ENCODE measurements at places on chromosomes 16 and 17.

- DNase-seq, result peak; percentile 94
These were observed 3.2 kb upstream of the METRN start for GRCh38 chr16:711548-712320.

- DNase-seq, result no peak
These were observed 8.6 kb downstream of the MAPT start for GRCh38 chr17:45902892-45903346.

GRCh38 chr16:57727610-57728009 lies 8.0 kb upstream of the KATNB1 start:
- DNase-seq, result no peak

DNA sequence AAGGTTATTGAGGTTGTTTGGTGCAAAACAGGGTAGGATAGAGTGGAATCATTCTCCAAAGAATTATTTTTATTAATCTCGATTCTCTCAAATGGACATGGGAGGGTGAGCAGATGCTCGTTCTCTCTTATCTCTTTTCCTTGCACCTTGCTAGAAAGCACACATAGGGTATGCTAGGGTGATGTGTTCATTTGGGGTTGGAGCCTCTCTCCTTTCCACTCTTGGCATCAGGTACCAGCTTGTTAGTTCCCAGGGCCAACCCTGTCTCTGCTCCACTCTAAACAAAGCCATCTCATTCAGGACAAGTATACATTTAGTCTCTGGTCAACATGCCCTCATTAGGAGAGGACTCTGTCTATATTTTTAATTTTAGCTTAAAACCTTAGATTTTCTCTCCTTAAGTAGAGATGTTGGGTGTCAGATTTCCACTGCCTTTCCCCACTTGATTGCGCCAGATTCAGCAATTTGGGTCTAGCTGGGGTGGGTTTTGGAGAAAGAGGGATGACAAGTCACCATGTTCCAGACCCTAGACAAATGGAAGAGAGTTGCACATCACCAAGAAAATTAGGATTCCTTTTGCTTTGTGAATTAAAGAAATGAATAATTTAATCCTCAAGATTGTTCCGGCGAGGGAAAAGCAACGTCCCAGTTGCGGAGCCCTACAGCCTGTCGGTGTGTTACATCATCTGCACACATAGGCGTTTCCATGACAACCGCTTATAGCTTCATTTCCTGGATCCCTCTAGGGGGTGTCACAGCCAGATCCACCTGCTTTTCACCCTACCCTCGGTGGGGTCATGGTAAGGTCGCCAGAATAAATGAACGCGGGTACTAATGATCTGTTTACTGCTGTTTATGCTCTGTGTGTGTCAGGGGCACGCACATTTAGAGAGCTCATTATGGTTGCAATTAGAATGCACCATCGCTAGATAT lies 41.6 kb downstream of the SNX11 start:
- DNase-seq, result no peak

GRCh38 chr17:81021531-81022343 lies 13.2 kb upstream of the BAIAP2 start:
- no peak for DNase-seq

GRCh38 chr17:80984749-80985148 lies 6.9 kb upstream of the CHMP6 start:
- no peak for DNase-seq

DNA sequence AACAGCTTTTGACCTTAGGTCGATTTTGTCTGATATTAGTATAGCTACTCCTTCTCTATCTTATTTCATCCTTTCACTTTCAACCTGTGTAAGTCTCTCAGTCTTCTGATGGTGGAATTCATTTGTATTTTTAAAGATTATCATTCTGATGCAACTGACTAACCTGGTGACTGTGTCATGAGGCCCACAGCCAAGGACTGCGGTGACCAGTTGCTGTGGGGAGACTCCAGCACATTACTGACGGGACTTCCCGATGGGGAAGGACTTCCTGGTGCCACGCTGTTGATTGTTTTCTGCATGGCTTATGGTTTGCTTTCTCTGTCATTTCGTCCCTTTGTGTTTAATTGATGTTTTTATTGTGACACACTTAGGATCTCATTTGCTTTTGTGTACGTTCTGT lies 34.2 kb downstream of the RMI2 start:
- DNase-seq, result no peak

DNA sequence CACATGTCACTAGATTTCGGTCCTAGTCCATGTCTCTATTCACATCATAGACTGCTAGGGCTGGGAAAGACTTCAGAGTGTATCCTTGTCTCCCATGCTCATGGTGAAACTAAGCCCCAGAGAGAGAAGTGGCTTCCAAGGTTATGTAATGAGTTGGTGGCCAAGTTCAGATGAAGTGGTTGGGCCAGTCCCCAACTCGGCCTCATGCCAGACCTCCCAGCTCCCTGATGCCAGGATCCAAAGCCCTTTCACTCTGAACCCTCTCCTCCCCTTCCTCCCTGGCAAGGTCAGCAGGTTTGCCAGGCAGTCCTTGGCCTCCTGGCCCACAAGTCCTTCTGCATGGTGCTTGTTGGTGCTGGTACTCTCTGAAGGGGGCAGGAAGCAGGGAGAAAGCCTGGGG lies 189.7 kb downstream of the AXIN2 start:
- DNase-seq, result no peak

DNA sequence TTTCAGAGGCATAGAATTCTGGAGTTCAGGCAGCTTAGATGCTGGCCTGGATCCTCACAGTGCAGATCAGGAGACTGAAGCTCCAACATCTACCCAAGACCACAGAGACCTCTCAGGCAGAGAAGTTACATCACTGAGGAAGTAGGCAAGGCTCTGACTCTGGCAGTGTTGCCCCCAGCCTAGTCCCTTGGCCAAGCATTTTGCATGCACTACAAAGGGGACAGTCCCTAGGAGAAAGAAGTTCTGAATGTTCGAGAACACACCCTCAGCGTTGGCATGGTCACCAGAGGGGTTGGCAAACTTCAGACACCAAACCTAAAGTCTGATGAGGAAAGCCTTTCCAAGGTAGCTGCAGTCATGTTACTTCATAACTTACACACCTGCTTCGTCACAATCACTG lies 2.5 kb downstream of the RANBP10 start:
- no peak for DNase-seq

DNA sequence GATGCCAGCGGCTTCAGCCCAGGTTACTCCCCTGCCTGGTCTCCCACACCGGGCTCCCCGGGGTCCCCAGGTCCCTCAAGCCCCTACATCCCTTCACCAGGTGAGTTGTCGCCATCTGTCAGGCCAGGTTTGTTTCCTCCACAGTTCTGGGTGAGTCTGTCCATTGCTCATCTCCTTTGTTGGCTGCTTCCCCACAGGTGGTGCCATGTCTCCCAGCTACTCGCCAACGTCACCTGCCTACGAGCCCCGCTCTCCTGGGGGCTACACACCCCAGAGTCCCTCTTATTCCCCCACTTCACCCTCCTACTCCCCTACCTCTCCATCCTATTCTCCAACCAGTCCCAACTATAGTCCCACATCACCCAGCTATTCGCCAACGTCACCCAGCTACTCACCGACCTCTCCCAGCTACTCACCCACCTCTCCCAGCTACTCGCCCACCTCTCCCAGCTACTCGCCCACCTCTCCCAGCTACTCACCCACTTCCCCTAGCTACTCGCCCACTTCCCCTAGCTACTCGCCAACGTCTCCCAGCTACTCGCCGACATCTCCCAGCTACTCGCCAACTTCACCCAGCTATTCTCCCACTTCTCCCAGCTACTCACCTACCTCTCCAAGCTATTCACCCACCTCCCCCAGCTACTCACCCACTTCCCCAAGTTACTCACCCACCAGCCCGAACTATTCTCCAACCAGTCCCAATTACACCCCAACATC lies 28.8 kb downstream of the POLR2A start:
- DNase-seq, result no peak

DNA sequence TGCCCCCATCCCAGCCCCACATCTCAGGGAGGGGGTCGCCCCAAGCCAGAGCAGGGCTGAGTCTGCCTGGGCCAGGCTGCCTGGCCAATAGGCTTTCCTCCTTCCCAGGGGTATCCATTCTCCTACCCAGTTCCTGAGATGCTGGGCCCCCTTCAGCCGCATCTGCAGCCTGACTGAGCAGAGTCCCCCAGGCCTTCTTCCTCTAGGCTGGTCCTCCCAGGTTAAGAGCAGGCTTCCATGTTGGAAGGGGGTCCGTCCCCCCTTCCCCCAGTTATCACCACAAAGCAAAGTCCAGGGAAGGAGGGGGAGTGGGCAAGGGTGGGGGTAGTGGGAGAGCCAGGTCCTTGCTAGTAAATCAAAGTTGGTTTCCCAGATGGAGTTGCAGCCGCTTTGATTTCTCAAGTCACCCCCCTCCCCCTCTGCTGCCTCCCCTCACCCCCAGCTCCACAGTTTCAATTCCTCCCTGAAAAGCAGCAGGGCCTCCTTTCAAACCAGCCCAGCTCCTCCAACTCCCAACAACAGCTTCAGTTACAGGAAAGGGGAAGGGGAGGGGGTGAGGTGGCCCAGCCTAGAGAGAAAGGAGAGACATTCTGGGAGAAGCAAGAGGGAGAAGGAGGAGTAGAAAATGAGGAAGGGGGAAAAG lies 9.5 kb upstream of the FZD2 start:
- no peak for DNase-seq

DNA sequence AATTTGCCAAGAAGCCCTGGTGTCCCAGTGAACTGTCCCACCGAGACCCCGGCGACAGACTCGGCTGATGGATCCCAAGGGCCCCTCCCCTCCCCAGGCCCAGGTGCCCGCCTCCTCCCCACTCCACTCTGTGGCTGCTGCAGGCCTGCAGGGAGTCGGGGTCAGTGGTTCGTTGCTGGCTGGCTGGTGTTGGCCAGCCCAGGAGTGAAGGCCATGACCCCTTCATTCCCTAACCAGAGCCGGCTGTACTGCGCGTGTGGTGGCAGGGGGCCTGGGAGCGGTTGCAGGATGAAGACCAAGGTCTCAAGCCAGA lies 9.2 kb upstream of the TBX2 start:
- DNase-seq, result no peak

DNA sequence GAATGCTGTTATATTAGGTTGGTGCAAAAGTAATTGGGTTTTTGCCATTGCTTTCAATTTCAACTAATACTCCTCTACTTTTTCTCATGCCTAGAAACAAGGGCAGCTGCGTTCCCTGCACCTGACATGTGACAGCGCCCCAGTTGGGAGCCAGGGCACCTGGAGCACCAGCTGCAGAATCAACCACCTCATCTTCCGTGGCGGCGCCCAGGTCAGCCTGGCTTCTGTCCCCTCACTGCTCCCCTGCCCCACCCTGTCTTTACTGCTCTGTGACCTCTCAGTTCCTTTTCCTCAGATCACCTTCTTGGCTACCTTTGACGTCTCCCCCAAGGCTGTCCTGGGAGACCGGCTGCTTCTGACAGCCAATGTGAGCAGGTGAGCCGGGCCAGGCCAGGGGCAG lies 16.4 kb upstream of the ITGAD start:
- DNase-seq, result no peak

DNA sequence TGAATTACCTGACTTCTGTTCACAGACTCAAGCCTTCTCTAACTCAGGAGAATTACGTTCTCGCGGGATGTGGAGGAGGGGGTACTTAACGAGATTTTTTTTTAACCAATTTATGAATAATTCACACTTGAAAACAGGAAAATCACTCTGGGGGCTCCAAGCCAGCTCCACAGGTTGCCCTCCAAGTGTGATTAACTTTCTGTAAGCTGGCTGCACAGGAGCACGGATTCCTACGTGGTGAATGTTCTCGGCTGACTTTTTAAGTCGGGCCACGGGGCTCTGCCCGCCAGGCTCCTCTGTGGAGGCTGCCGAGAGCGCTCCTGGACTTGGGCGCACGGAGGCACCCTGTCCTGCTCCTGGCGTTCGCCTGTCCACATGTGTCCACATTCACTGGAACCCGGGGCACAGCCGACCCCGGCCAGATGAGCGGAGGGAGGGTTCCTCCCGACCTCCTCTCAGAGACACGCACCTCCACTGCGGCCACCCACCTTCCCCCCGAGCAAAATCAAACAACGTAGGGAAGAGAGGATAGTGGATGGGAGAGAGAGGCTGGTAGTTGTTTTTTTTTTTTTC lies 147.1 kb upstream of the CHMP6 start:
- no peak for DNase-seq

GRCh38 chr17:55144518-55144917 lies 120.2 kb upstream of the HLF start:
- no peak for DNase-seq

- DNase-seq, result no peak
These were observed 247.0 kb upstream of the MAF start for GRCh38 chr16:79847569-79847968.

- no peak for DNase-seq
These were observed 94.1 kb upstream of the SIAH1 start for GRCh38 chr16:48479329-48479728.

DNA sequence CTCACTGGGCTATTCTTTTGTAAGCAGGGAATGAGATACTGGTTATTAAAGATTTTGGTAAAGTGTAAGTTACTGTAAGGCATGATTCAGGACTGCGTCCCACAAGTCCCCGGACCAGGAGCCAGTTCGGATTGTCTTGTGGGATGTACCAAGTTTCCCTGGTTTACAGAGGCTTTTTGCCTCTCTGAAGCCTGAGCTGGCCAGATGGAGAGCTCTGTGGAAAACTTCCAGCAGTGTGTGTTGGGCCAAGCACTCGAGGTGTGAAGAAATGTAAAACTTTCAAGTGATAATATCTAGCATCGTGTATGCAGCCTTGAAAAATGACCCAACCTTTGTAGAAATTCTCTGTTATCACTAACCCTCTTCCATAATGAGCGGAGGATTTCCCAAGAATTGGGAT lies 2.4 kb downstream of the EPN2 start:
- no peak for DNase-seq

DNA sequence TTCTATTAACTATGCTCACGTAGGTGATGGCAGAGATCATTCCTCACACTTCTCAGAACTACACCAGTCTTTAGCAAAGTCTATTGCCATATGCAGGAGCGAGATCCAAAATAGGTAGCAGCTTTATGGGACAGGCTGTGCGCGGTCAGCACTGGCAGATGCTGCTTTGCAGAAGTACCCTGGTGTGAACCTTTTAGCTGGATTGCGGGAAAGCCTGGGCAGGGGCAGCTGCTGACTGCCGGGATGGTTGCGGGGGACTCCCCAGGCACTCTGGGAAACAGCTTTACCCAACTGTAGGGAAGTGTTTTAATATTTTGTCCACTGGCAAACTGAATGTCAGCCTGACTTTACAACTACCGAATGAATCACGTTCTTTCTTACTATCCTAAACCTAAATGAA lies 251.3 kb downstream of the HS3ST3A1 start:
- DNase-seq, result no peak

DNA sequence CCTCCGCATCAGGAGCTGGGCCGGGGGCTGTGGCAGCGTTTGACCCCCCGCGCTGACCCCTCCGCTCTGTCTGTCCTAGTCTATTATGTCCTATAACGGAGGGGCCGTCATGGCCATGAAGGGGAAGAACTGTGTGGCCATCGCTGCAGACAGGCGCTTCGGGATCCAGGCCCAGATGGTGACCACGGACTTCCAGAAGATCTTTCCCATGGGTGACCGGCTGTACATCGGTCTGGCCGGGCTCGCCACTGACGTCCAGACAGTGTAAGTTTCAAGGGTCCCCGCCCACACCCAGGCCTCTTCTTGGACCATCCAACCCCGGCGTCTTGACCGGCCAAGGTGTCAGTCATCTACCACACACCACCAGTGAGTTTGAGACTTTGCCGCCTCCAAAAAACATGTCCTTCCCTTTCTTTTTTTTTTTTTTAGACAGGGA lies 548 bp downstream of the PSMB3 start:
- DNase-seq, result no peak
